ELF-1 (cell line): ENCODE measurements at places on chromosomes 11 and 22.

GRCh38 chr11:41400819-41401382 is 58.6 kb downstream of the LRRC4C start:
- no peak for DNase-seq

DNA sequence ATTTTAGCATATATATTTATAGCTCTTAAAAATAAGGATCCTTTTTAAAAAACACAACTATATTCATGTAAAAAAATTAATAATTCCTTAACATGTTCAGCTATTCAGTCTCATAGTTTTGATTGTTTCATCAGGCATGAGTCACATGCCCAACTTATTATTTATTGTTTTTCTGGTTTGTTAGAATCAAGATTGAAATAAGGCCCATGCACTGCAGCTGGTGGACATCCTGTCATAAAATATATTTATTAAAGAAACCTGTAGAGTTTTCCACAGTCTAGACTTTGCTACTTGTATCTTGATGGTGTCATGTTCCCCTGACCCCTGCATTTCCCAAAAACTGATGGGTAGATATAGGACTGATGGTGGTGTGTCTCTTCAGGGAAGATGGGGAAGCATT is 77.4 kb downstream of the PARVA start:
- no peak for DNase-seq

GRCh38 chr11:112410325-112410724 is 149.7 kb upstream of the PLET1 start:
- DNase-seq, result no peak

- no peak for DNase-seq
Measured at GRCh38 chr11:103483996-103484395, 374.8 kb downstream of the DYNC2H1 start.

DNA sequence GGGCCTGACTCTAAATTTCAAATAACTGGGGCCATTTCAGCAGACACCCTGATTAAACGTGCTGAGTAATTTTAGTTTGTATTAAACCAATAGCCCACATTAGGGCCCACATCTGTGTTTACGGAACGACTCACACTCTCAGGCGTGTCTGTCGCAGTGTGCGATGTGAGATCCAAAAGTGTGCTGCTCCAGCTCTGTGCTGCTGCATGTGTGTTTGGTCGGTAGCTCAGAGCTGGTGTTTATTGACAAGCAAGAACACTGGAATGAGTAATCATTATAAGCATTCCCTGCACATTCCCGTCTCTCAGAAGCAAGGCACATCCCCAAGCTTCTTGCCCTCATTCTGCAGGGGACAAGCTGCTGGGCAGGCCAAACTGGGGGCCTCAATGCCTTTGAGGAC is 7.8 kb downstream of the OPCML start:
- DNase-seq, result no peak

DNA sequence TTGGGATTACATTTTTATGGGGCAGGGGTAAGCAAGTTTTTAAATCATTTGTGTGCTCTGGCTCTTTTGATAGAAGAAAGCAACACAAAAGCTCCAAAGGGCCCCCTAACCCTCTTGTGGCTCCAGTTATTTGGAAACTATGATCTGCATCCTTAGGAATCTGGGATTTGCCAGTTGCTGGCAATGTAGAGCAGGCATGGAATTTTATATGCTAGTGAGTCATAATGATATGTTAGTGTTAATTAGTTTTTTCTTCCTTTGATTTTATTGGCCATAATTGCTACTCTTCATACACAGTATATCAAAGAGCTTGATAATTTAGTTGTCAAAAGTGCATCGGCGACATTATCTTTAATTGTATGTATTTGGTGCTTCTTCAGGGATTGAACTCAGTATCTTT is 10.1 kb downstream of the RAG1 start:
- no peak for DNase-seq

GRCh38 chr11:12554122-12554521 is 120.1 kb upstream of the TEAD1 start:
- DNase-seq, result no peak

GRCh38 chr11:3894128-3894731 is 38.8 kb downstream of the STIM1 start:
- peak; percentile 38 for DNase-seq

GRCh38 chr11:37230865-37231264 is 632.8 kb upstream of the RAG2 start:
- no peak for DNase-seq

GRCh38 chr11:326842-327580 is 6.4 kb upstream of the IFITM3 start:
- DNase-seq, result no peak

DNA sequence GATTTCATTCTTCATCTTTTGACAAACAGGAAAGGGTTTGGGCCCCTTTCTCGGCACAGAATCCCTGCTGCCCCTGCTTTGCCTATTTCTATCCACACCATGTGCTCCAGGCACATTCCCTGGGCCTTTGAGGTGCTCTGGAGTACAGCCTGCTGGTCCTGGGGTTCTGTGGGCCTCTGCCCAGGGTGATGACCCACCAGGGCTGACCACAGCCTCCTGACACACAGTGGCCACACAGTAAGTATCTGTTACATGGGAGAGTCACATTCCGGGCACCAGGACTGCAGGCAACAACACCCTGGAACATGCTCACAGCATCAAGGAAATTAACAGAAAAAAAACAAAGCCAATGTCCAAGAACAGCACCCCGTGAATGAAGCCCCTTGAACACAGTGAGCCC is 39.1 kb downstream of the SCUBE2 start:
- no peak for DNase-seq

DNA sequence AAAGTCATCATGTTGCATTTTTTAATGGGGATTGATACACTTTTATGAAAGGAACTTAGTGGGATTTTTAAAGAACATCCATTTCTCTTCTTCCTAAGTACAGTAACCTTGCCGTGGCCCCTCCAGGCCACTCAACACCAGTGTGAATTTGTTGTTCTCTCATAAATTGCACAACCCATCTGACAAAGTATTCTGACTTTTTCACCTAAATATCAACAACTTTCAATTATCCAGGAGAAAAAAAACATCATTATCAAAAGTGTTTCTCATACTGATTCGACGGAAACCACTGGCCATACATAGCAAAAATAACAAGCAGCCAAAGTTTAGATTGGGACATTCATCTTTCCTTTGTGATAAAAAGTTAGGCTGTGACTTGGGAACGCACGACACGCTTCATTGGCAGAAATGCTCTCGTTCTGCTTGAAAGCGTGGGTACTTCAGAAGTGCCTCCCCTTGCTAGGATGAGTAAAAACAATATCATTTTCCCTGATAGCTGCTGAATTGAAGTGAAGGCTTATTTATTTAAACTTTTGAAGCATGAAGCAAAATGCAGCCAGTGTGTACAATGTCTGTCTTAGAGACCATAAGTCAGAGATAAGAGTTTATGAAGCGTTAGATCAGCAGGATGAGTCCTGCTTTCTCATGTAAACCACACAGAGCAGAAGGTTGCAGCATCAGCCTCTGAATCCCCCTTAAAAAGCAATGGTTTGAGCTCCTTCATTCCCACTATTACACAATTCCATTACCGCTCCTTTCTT is 20.6 kb upstream of the EIF3M start:
- no peak for DNase-seq

GRCh38 chr22:27201741-27202140 is 544.4 kb downstream of the MIAT start:
- DNase-seq, result no peak
